Neural progenitor cell (in vitro differentiated cells): ENCODE measurements at places on chromosomes 7 and 10.

- DNase-seq, result no peak
These were observed 339.3 kb upstream of the POM121L12 start for GRCh38 chr7:52695973-52696595.

GRCh38 chr10:119555178-119555784 lies 12.8 kb upstream of the RGS10 start:
- DNase-seq, result no peak

DNA sequence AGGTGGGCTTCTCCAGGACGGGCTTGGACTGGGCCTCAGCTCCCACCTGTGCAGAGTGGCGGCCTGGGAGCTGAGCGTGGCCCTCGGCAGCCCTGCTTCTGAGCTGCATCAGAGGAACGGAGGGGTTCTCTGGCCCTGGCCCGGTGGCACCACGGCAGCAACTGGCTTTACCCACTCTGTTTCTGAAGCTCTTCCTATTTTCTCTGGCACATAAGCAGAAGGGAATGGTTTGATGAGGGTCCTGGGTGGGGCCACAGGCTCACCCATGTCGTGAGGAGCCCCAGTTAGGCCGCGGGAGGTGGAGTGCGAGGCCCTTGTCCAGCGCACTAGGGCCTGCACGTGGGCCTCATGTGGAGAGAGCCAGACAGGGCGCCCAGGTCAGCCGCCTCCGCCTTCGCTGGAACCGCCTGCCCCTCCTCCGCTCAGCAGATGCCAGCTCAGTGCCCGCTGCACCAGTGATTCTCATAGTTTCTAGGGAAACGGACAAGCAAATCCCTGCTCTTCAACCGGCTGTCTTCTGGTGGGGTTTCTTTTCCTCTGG lies 284.0 kb downstream of the CELF2 start:
- no peak for DNase-seq

DNA sequence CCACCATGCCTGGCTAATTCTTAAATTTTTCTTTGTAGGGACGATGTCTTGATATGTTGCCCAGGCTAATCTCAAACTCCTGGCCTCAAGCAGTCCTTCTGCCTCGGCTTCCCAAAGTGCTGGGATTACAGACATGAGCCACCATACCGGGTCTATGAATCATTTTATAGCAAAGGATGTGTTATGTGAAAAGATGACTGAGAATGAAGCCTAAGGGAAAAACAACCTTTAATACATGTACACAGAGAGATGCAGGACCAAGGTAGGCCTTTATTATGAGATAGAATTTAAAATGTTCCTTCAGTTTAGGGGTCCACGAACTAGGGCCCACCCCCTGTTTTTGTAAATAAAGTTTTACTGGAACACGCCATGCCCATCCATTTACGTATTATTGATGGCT lies 41.0 kb downstream of the UBE2H start:
- DNase-seq, result no peak

DNA sequence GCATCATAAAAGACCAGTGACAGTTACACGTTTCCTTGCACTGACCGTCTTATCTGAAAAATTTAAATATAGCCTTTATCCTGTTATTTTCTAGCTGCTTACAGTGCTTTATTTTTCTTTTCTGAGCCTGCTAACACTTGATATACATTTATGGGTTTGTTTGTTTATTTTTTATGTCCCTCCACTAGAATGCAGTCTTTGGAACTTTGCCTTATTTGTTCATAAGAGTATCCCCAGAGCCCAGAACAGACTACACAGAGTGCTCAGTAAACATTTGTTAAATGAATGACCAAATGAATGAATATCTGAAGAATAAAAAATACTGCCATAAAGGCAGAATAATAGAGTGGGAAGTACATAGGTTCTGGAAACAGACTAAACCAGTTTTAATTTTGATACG lies 202.3 kb upstream of the LRRN3 start:
- no peak for DNase-seq

DNA sequence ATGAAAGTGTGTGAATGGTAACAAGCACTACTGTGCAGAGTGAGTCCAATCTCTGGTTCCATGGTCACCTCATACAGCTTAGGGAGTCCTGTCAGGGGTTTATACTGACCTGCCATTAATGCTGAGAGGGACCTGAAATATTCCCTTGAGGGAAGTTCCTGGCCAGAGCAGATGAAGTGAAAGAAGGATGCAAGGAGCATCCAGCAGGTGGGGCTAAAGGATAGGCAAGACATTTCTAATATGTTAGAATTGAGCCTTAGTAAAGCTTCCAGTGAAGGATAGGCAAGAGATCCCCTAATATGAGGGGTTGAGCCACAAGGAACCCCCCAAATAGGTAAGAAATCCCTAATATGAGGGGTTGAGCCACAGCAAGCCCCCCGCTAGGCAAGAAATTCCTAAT lies 25.5 kb upstream of the FAM221A start:
- DNase-seq, result peak; percentile 71

DNA sequence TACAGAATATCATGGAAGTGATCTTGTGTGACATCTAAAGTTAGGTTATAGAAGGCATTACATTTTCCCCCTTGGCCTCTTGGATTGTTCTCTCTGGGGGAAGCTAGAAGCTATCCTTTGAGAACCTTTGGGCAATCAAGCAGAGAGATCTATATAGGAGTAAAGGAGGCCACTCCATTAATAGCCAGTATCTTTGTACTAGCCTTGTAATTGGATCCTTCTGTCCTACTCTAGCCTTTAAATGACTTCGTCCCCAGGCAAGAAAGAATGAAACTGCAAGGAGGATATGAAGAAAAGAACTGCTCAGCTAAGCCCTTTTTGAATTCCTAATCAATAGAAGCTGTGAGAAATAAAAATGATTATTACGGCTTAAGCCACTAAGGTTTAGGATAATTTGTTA lies 230.9 kb downstream of the AGMO start:
- peak; percentile 48 for DNase-seq

GRCh38 chr10:97762816-97763215 lies 9.0 kb downstream of the SFRP5 start:
- DNase-seq, result peak; percentile 84

DNA sequence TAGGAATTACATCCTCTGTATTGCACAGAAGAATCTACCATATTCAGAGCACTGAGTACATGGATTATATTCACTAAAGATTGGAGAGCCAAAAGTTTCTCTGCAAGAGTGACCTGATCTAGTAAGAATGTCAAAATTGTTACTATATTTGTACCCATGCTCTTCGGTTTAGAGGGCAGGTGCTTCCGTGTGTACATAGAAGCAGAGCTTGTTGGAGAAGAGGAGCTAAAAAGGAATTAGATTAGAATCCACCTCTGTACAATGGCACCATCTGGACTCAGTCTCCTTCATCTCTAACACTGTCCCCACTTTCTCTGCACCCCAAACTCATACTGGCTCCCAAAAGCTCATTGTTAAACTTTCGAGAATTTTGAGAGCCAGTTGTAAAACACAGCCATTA lies 8.3 kb downstream of the CALD1 start:
- no peak for DNase-seq
